ENCODE measurements at places on chromosomes 2 and 18.

GRCh38 chr2:187482796-187483195 lies 34.7 kb upstream of the CALCRL start:
- no peak for DNase-seq

GRCh38 chr2:212736385-212736726 lies 197.8 kb upstream of the ERBB4 start:
- DNase-seq = no peak

- DNase-seq = no peak
Measured at GRCh38 chr2:129870685-129871241, 108.7 kb upstream of the RAB6C start.

GRCh38 chr18:906416-907114 lies 1.9 kb downstream of the ADCYAP1 start:
- DNase-seq = no peak

DNA sequence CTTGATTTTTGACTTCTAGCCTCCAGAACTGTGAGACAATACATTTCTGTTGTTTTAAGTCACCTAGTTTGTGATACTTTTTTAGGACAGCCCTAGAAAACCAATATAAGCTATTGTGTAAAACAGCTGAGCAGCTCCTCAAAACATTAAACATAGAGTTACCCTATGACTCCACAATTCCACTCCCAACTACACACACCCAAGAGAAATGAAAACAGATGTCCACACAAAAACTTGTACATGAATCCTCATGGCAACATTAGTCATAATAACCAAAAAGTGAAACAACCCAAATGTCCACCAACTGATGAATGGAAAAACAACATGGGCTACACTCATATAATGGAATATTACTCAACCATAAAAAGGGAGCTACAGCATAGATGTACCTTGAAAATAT lies 32.6 kb downstream of the TNS1 start:
- DNase-seq = no peak

DNA sequence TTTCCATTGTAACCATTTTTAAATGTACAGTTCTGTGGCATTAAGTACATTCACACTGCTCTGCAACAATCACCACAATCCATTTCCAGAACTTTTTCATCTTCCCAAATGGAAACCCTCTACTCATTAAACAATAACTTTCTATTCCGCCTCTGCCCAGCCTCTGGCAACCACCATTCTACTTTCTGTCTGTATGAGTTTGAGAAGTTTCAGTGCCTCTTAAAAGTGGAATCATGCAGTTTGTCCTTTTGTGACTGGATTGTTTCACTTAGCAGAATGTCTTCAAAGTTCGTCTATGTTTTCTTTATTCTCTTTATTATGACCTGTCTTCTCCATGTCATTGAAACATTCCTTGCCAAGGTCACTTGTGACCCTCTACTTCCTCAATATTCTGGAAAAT lies 22.0 kb upstream of the PELI1 start:
- DNase-seq = no peak

GRCh38 chr2:55581874-55582547 lies 35.4 kb downstream of the PPP4R3B start:
- DNase-seq = no peak

DNA sequence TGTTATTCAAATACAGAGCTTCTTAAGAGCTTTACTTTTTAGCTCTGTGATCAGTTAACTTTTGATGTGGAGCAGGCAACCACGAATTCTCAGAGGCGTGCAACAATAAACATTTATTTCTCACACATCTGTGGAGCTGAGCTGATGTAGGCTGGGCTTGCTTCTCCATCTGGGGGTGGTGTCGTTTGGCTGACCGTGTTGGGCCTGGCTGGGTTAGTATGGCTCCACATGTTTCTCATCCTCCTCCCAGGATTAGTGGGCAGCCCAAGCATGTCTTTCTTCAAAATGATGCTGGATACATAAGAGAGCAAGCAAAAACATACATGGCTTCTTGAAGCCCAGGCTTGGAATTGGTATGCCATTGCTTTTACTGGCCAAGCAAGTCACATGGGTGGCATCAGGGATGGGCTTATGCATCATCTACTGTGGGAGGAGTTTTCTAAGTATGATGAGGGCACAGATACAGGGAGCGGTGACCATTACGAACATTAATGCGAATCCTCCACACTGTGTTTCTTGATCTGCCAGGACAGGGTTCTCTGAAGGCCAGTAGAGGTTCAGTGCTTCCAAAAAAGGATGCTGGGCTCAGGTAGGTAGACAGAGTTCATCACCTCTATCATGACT lies 157.0 kb upstream of the TNP1 start:
- DNase-seq = no peak

DNA sequence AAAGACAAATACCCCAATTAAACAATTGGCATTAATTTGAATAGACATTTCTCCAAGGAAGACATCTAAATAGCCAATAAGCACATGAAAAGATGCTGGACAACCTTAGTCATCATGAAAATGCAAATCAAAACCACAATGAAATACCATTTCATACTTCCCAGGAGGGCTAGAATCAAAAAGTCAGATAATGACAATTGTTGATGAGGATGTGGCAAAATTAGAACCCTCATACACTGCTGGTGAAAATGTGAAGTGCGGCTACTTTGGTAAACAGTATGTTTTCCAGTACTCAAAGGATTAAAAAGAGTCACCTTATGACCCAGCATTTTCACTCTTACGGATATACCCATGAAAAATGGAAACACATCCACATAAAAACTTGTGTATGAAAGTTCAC lies 91.6 kb downstream of the FIGN start:
- DNase-seq = no peak

DNA sequence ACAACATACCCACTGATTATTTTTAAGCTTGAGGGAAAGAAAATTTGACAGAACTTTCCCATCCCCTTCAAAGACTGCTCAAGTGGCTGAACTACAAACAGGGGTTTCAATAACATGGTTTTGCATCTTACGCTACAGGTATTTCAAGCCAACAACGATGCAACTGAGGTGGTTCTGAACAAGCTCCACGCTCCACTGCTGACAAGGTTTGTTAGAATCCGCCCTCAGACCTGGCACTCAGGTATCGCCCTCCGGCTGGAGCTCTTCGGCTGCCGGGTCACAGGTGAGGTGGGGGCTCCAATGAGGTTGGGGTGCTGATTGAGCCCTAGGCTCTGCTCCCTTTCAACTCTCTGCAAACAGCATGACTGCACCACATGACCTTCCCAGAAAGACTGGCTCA lies 58.1 kb downstream of the NRP2 start:
- no peak for DNase-seq

All from stimulated activated CD8-positive, alpha-beta memory T cell treated with anti-CD3 and anti-CD28 coated beads, Interleukin-15, amount 100 ng/mL, for 48 hours (primary cell).